Dermis blood vessel endothelial cell (primary cell): ENCODE measurements at places on chromosomes 16 and 17.

DNA sequence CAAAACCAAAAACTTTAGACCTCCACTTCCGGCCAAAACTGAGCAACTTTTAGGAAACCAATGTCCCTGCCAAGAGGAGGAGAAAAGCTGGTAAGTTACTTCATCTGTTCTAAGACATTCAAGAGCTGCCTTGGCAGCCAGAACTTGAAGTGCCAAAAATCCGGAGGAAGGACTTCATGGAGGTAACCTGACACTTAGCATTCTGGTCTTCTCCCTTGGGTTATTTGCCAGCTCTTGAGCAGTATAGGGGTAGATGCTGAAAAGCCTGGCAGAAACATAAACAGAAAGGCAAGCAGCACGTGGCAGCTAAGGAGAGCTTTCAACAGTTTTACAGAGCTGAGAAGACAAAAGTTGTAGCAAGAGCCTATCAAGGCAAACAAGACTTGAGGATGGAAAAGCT is 53.2 kb downstream of the CDYL2 start:
- peak; percentile 27 for DNase-seq

DNA sequence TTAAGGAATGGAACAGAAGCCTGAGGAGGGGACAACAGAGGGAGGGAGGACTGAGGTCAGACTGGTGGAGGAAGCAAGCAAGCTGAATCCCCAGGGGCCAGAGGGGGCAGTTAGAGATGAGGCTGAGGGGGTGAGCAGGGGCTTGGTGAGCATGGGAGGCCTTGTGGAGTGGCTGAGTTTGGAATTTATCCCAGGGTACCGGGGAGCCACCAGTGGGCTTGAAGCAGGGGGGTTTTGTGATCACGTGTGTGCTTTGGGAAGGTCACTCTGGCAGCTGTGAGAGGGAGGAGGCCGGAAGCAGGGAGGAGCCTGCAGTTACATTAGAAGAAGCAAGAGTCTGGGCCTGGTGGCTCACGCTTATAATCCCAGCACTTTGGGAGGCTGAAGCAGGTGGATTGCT is 9.8 kb upstream of the CTCF start:
- DNase-seq: no peak

DNA sequence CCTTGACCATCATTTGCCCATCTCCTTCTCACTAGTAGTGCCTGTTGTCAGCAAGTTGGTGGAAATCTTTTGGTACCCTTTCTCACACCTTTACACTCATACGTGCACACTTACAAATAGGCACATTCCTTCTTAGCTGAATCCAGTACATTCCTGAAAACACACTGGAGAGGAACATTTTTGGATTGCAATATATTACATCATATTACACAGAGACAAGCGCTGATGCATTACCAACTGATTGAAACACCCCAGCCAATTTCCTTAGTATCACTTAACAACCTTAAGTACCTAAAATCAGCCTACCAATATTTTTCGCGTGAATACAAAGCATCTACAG is 64.1 kb downstream of the PLCG2 start:
- no peak for DNase-seq

- no peak for DNase-seq
Observed at GRCh38 chr16:12489357-12489990, 314.2 kb downstream of the CPPED1 start.

- peak; percentile 35 for DNase-seq
Observed at GRCh38 chr17:7294614-7295153, at the start of gene YBX2. Gene YBX2, minus strand, starts transcription at chr17:7294639. Its CDS starts 139 bp downstream, at chr17:7294500.

- DNase-seq: no peak
Observed at GRCh38 chr17:37255432-37255831, 120.4 kb upstream of the C17orf78 start.

DNA sequence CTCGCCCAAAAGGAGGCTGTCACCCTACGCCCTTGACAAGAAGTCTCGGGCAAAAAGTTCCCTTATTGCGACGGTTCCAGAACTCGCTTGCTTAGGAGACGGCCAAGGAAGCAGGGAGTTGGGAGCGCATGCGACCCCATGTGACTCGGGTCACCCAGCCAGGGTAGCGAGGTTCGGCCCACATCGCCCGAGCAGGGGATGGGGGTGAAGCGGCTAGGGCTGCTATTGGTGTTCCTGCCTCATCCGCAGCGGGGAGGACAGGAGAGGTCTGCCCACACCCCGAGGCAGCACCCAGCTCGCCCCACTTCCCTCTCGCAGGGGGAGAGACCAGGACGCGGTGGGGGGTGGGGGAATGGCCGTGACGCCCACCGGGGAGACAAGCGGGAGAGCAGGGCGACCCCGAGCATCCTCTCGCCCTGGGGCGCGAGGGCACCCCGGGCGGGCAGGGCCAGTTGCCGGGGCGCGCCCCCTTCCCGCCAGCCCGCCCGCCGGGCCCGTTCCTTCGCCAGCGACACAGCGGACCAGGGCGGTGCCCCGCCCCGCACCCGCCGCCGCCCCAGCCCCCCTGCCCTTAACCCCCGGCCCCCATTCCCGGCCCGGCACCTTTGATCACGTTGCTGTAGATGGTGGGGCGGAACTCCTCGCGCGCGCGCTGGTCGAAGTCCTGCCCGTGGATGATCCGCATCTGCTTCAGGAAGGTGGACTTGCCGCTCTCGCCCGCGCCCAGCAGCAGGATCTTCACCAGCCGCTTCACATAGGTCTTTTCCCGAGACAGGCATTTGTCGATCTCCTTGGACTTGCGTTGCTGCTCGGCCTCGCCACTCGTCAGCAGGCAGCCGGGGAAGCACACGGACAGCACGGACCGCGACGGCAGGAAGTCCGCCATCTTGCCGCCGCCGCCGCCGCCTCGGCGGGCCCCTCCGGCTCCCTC is 567 bp downstream of the GNA13 start:
- DNase-seq: peak; percentile 56

DNA sequence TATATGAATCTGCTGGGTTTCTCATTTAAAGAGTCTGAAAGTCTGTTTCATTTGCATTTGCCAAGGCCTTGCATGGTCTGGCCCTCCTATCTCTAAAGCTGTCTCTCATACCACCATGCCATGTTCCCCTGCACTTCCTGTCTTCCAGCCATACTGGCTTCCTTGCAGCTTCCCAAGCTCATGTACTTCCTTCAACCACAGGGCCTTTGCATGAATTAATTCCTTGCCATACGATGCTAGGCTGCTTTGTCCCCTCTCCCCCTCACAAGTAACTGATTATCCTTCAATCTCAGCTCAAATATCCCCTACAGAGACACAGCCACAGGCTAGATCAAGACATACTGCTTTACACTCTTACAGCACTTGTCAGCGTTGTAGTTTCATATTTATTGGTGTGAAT is 5.8 kb downstream of the CRYM start:
- no peak for DNase-seq

GRCh38 chr16:4175849-4176248 is 59.6 kb upstream of the ADCY9 start:
- no peak for DNase-seq

DNA sequence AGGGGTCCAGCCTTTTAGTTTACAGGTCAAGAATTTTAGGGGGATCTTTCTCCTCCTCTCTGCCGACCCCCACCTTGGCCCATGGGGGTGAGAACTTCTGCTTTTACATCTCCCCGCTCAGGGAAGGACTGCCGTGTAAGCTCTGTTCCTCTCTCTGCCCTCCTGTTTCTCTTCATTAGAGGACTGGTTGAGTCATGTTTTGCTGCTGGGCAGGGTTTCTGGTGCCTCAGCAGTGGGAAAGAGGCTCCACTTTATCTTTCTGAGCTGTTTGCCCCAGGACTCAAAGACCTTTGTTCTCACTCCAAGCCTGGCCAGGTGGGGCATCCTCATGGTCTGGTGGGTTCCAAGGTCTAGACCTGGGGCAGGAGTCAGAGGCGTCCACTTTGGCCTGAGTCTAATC is 93.0 kb downstream of the UTP18 start:
- no peak for DNase-seq

GRCh38 chr17:61159221-61159814 is 240.3 kb upstream of the TBX2 start:
- DNase-seq: no peak

DNA sequence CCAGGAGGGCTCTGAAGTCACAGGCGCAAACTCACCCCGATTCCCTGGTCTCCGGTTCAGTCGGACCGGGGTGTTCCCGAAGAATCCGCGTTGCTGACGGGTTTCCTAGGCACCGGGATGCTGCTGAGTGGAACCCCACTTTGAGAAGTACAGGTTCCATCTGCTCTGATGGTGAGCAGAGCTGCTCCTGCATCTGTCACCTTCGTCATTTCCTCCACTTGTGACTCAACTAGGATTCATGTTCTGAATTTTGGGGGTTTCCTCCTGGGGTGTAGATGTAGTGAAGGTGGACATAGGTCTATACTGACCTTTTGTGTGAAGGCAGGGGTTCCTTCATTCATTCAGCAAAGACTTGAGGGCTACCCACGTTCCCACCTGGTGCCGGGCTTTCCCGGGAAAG is 25.0 kb downstream of the LGALS3BP start:
- no peak for DNase-seq

DNA sequence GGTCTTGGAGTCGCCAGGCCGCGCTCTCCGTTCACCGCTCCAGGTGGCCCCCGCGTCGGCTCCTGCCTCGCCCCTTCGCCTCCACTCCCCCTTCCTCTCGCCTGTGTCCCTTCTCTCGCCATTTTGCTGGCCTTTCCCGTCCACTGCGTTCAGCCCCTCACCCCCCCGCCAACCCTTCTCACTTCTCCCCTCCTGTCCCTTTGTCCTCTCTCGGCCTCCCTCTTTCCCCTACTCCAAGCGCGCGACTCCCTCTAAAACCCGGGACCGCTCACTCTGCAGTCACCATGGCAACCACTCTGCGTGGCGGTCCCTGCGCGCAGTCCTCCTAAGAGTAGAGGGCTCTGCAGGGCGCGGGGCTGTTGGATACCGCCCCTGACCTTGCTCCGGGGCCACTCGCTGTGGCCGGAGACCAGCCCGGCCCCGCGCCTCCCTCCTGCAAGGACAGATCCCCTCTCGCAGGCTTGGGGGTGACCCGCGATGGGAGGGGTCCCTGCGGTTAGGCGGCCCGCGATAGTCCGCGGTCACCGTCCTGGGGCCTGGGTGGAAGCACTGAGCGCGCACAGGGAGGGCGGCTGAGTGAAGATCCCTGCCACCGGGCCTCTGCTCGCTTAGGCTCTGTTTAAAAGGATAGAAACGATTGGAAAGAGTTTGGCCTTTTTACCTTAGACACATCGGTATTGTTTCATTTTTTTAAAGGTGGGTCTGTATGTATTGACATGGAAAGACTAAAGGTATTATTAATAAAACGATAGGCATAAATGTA is 454 bp downstream of the CCDC40 start:
- DNase-seq: peak; percentile 47

GRCh38 chr17:55062921-55063320 is 94.4 kb downstream of the STXBP4 start:
- DNase-seq: no peak

DNA sequence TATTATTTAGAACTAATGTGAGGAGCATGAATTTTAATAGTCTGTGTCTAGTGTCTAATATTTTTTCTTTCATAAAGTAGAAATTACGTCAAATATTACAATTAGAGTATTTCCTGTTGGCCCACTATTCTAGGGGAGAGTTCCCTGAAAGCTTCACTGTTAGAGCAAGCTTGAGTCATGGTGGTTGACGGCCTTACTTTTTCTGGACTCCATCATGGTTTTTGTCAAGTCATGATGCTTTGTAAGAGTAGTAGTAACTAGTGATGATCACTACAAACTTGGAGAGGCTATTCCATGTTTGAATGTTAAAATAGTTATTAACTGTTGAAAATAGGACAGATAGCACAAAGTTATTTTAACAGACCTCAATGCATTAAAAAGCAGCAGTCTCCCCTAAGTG is 1.7 kb downstream of the PSMD11 start:
- peak; percentile 42 for DNase-seq

- peak; percentile 91 for DNase-seq
Observed at GRCh38 chr16:89922477-89922883, 662 bp upstream of the TUBB3 start.

DNA sequence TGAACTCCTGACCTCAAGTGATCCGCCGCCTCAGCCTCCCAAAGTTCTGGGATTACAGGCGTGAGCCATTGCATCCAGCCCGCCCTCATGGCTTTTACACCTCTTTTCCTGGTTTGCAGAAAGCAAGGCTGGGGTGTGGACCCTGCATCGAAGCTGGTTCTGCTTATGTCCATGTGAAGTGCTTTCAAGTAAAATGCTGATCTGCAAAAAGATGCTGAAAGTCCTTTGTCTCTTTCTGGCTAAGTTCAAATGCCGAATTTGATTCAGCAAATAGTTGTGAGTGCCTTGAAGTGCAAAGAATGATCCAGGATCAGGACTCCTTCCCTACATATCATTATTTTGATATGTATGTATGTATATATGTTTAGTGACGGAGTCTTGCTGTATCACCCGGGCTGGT is 17.1 kb downstream of the NAA60 start:
- no peak for DNase-seq

DNA sequence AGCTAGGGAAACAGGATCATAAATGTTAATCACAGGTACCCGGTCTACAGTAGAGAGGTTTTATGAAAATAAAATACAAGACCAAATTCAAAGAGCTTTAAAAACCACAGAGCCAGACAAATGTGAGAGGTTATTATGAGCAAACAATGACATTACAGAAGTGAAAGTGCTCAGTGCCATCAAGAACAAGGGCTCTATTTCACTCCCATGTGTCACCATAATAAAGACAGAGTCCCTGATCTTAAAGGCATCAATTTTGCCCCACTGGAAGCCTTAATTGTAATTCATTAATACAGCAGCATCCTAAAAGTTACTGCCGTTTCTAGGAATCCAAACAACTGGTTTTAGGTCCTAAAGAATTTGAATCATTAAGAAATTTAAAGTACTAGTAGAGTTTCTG is 43.7 kb upstream of the CDRT4 start:
- DNase-seq: no peak

- no peak for DNase-seq
Observed at GRCh38 chr17:45319239-45319703, 2.5 kb upstream of the MAP3K14 start.

GRCh38 chr17:47693731-47694580 is at the start of gene TBKBP1:
Gene TBKBP1, plus strand, starts transcription at chr17:47694161. Its CDS starts 1,952 bp downstream, at chr17:47696113.
- DNase-seq: peak; percentile 62

GRCh38 chr17:57603978-57604377 is 141.1 kb downstream of the CCDC182 start:
- no peak for DNase-seq

- no peak for DNase-seq
Observed at GRCh38 chr17:21358682-21359482, 17.3 kb upstream of the KCNJ12 start.

DNA sequence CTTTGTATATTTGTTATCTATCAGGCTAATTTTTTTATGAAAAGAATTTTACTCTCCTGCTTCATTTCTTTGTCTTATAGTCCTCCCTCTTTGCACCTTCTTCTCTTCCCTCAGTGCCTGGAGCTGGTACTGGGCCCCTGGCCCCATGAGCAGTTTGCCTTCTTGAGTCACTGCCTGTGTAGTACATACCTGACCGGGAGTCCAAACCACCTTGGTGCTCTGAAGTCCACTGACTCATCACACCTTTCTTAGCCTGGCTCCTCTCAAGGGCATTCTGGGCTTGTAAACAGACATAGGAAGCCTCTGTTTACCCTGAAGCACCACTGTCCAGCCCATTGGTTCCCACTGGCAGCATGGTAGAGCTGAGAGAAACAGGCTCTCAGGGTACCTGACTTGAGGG is 11.0 kb upstream of the TACO1 start:
- DNase-seq: no peak

DNA sequence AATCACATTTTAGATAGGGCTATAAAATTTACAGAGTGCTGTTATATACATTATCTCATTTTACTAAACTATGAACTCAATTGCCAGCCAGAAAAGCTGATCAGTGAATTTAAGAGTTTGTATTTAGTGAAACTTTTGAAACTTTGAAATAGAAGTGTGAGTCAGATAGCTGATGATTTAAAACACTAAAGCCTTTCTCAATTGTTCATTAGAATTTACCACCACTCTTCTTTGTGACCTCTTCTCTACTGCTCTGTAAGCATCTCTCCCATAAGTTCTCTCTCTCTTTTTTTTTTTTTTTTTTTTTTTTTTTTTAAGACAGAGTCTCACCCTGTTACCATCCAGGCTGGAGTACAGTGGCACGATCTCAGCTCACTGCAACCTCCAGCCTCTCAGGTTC is 43.7 kb downstream of the GOSR1 start:
- DNase-seq: no peak
